ENCODE measurements at places on chromosomes 13 and 19.

DNA sequence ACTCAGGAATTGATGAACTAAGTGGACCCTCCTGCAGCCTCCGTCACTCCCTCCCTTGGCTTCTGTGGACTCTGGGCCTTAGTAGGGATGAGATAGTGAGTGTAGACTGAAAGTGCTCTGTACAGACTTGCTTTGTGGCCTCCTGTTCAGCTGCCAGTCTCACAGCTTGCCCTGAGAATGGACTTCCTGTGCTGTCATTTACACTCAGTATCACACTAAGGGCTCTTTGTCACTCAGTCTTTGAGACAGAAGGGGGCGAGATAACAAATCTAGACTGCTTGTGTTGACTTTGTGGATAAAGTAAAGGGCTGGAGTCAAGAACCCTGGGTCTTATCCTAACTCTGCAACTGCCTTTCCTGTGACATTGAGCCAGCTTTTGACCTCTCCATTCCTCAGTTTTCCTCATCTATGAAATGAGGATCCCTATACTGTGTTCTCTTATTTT lies 21.0 kb upstream of the SPRY2 start:
- no peak for DNase-seq

DNA sequence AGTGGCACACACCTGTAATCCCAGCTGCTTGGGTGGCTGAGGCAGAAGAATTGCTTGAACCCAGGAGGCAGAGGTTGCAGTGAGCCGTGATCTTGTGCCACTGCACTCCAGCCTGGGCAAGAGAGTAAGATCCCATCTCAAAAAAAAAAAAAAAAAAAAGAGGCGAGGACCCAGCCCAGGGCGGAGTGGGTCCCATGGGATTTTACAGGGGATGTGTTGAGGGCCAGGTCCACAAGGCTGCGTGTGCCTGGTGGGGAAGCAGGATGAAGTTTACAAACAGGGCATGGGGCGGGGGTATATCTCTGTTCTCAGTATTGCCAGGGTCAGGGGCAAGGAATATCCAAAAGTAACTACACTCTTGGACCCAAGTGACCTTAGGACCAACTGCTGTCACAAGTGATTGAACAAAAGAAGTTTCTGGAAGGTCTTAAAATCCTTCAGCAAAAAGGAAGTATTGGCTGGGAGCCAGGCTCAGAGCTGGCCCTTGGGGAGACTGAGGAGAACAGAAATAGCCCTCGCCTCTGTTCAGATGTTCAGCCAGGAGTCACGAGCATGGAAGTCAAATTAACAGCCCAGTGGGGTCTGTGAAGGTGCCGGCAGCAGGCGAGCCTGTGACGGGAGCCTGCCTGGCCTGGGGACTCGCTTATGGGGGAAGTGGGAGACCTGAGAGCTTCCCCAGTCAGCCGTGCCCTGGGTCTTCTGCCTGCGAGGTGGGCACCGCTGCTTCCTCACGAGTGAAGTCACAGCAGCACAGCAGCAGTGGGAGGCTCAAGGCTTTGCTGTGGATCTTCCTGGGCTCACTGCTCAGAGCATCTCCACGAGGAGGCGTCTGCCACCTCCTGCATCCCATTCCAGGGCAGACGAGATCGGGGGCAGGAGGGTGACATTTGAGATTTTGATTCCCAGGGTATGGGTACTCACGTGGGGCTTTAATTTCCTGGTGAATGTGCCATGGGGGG lies 6.4 kb downstream of the MYO9B start:
- no peak for DNase-seq

GRCh38 chr13:111116856-111117255 lies 1.7 kb downstream of the ARHGEF7 start:
- DNase-seq, result no peak

GRCh38 chr19:33814181-33815165 lies 17.8 kb downstream of the KCTD15 start:
- no peak for DNase-seq

- no peak for DNase-seq
Measured at GRCh38 chr19:32489971-32490370, 84.4 kb downstream of the DPY19L3 start.

GRCh38 chr19:33811736-33812387 lies 15.2 kb downstream of the KCTD15 start:
- no peak for DNase-seq

DNA sequence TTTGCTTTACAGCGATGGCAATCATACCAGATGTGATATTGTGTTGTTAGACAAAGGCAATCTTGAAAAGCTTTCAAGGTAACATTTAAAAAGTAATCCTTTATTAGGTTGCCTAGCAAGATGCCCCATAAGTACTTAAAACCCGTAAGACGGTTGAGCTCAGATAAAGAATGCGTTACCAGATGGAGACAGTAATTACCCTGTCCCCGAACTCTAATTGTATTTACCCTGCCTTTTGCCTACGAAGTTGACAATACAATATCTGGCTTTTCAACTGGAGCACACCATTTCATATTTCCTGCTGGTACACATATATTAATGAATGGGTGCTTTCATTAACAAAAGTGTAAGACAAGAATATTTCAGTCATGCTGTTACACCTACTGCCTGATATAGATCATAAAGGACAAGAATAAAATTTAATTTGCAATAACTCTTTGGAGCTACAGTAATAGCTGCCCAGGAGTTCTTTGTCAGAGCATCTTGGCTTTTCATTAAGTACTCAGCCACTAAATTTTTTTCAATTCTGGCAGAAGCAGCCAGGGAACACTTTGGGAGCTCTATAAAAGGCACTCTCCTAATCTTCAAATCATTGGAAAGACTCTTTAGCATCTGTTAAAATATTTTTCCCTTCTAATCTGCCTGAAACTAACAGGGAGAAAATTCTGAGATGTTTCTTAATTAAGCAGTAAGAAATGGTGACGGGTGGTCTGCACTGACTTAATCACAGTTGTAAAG lies 63.8 kb downstream of the DCT start:
- no peak for DNase-seq

GRCh38 chr13:19782049-19782726 lies 557 bp downstream of the PSPC1 start:
- peak; percentile 26 for DNase-seq

DNA sequence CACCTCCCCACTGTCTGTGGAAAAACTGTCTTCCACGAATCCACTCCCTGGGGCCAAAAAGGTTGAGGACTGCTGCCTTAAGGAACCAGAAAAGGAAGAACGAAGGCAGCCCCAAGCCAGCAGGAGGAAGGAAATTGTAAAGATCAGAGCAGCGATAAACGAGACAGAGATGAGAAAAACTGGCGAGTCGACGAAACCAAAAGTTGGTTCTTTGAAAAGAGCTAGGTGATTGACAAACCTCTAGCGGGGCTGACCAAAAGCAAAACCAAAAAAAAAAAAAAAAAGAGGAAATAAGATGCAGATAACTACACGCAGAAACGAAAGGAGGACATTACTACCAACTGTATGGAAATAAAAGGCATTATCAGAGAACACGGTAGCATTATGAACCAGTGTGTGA lies 76.9 kb downstream of the GADD45B start:
- no peak for DNase-seq

GRCh38 chr13:99279637-99280036 lies 21.5 kb upstream of the GPR18 start:
- DNase-seq, result no peak

DNA sequence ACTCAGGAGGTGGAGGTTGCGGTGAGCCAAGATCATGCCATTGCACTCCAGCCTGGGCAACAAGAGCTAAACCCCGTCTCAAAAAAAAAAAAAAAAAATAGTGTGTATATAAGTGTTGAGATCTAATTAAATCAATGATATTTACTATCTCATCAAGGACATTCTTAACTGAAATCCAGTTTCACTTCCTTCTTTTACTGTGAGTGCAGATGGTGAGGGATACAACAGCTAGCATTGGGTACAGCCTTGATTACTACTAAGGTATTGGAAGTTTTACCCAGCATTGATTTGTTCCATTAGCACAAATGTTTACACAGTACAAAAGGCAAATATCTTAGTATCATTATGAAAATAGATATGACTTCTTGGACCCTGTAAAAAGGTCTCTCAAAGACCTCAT lies 546.6 kb downstream of the KCTD12 start:
- no peak for DNase-seq

GRCh38 chr13:51873837-51874236 lies 12.1 kb downstream of the CCDC70 start:
- no peak for DNase-seq

- DNase-seq, result no peak
Measured at GRCh38 chr19:55225415-55225958, 3.1 kb downstream of the TMEM86B start.

DNA sequence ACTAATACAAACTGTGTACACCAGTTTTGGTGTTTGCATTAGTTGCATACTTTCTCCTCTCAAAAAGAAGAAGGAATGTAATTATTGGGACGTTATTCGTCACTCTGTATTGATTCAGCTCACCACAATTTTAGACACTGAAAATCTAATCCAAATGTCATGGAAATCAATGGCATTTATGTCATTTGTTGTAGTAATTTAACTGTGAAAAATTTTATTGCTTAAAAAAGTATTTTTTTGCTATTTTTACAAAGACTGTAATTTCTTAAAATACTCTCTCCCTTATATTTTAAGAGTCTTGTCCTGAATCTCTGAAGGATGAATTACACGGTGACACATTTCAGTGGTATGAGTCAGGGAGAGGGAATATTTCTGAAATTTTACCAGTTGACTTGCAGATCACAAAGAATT lies 2117.6 kb downstream of the PCDH9 start:
- DNase-seq, result no peak

GRCh38 chr13:70189981-70190380 lies 81.7 kb upstream of the KLHL1 start:
- DNase-seq, result no peak

GRCh38 chr13:84659359-84659661 lies 777.0 kb upstream of the SLITRK1 start:
- DNase-seq, result no peak

- DNase-seq, result no peak
Measured at GRCh38 chr13:62482351-62482750, 1066.7 kb upstream of the PCDH20 start.

DNA sequence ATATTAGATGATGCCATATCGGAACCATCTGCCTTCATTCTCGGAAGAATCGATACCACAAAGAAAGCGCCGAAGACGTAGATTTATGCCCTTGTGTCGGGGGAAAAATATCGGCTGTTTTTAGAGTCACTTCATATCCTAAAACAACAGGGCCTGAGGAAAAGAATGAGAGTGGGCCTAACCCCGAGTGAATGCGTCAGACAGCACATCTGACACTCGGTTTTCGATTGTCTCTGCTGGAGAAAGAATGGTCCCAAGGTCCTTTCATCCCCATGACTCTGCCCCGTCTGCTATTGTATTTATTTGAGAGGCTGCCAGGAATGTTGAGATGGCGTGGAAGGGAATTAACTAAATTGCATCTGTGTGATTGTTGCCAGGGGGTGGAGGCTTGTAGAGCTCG lies 46.1 kb downstream of the CHST8 start:
- no peak for DNase-seq

- DNase-seq, result no peak
Measured at GRCh38 chr19:28234637-28235036, 978.3 kb downstream of the UQCRFS1 start.

- DNase-seq, result no peak
Measured at GRCh38 chr19:23071147-23071511, 45.7 kb upstream of the ZNF730 start.

DNA sequence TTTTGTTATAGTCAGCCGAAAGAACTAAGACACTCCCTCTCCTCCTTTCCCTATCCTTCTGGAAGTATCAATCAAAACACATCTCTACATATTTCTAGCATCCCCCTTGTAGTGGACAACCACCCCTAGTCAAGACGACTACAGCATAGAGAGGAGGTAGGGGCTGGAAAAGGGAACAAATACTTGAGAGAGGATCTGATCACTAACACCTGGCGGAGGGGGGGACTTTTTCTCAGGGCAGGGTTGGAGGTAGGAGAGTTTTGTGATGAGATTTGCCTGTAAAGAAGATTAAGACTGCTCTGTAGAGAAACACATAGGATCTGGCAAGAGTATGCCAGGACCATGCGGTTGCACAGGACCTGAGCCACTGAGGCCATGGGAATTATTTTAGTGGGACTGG lies 208.1 kb downstream of the SHISA2 start:
- DNase-seq, result no peak

DNA sequence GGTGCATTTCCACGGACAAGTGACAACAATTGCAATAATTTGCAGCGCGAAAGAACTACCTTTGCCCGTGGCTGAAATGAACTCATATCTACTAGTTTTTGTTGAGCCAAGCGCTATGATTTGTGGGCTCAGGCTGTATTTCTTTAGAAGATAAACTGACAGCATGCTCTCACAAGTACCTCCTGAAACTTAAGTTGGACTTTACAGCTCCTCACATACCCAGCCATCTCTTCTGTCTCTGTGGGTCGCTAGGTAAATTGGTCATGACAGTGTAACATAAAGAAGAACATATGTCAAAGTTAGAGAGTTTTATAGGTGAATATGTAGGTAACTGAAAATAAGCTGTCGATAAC lies 839 bp downstream of the COG6 start:
- no peak for DNase-seq
